Cardiac septum (tissue), 1 donor: ENCODE measurements at places on chromosomes 7 and 10.

GRCh38 chr7:134697205-134697886 is 50.7 kb downstream of the BPGM start:
- no peak for DNase-seq

GRCh38 chr7:148883266-148884048 is 634 bp downstream of the EZH2 start:
- DNase-seq, result peak; percentile 81

DNA sequence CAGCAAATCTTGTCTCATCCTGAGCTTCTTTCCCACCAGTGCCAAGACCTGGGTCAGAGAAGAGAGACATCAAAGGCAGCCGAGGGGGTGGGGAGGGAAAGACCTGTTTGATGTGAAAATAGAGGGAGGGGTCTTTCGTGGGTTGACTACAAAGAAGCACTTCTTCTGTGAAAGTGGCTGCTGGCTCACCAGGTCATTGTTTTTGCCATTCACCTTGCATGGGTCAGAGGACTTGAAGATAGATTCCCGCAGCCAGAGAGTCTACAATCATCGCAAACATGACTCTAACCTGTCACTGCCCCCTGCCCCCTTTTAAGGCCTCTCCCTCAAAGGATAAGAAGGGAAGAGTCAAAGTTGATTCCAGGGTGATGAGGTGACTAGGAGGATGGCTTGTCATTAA is 166.1 kb upstream of the BMPER start:
- DNase-seq, result no peak

- no peak for DNase-seq
These were observed 22.4 kb downstream of the DIP2C start for GRCh38 chr10:667096-667495.

- DNase-seq, result no peak
These were observed 56.7 kb downstream of the DDC start for GRCh38 chr7:50508471-50508943.

DNA sequence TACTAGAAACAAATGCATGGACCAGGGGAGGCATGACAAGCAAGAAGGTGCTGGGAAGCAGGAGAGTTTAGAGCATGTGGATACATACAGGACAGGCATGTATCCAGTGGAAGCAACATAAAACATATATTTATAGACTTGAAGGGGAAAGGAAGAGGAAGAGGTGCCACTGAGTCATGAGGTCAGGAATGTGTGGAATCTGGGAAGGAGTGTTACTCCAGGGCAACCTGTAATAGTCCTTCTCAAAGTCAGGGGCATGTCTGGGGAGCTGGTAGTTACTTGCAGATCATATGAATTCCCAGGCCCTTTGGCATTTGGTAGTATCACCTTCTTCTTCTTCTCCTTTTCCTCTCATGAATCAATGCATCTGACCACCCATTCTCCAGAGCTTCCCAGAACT is 246.6 kb downstream of the XPNPEP1 start:
- DNase-seq, result no peak
